Testis (tissue), 5 donors: ENCODE measurements at places on chromosomes 6 and 20.

DNA sequence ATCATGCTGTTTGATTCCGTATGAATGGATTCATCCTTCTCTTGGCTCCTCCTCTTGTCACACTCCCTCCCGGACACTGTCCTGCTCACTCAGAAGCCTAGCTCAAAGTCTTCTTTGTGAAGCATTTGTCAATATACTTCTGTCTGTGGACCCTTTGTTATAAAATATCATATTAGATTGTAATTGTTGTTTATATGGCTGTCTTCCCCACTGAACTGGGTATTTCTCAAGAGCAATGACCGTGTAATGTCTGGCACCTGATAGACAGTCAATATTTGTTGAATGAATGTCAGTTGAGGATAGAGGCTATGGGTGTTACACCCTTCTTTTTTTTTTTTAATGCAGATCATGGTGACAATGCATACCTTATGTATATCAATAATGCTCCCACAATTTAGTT is 335.3 kb downstream of the SOX4 start:
- no peak for DNase-seq

GRCh38 chr6:42229506-42230119 is 12.0 kb upstream of the MRPS10 start:
- no peak for DNase-seq

DNA sequence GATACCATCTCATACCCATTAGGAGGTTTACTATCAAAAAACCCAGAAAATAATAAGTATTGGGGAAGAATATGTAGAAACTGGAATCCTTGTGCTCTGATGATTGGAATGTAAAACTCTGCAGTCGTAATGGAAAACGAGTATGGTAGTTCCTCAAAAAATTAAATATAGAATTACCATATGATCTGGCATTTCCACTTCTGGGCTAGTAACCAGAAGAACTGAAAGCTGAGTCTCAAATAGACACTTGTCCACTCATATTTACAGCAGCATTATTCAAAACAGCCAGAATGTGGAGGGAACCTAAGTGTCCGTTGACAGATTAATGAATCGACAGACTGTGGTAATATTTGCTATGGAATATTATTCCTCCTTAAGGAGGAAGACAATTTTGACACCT is 44.3 kb downstream of the FOXC1 start:
- no peak for DNase-seq

GRCh38 chr6:7073821-7074525 is 33.8 kb upstream of the RREB1 start:
- peak; percentile 70 for DNase-seq

GRCh38 chr20:33576432-33577125 is 85.5 kb upstream of the C20orf144 start:
- no peak for DNase-seq

DNA sequence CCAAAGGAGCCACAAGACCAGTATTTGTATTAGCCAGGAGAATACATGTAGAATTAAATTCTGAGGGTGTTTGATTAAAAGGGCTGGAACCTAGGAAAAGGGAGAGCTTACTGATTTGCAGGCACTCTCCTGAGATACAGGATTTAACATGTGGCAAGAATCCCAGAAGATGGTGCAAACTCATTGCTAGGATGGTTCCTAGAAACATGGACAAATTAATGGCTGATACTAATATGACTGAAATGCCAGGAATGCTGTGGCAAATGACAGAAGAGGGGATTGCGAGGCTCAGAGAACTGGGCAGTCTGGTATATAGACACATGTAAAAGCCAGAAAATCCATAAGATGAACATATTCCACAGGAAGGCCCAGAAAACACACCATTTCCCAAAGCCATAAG is 118.1 kb downstream of the RWDD2A start:
- no peak for DNase-seq

DNA sequence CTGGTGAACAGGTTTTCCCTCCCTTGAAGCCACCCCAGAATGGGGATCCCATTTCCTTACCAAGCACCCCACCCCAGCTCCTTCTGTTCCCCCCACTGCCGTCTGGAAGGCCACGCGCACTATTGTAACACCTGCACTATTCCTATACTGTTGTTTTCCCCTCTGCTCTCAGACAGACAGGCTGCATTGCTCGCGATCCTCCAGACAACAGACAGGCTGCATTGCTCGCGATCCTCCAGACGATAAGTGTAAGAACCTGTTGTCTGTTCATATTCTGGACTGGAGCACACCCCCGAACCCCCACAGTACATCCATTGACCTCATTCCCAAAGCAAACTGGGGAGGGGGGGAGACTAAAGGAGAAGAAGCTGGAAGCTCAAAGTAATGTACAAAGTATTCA is 72.7 kb downstream of the LY86 start:
- no peak for DNase-seq

DNA sequence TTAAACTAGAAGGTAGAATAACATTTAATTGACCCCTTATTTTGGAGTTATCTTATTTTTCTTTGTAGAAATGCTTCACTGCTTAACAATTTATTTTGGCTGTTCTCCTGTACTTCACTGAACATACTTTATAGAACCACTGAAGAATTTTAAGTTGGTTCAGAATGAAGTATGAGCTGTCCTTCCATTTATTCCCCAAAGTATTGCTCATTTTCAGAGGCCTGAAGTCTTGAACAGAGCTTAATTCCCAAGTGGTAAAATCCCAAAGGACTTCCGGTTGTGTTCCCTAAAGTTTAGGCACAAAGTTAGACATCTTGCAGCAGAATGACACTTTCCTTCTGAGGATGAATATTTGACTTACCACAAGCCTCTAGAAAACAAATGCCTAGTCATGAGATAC is 233.3 kb downstream of the TINAG start:
- DNase-seq, result no peak

DNA sequence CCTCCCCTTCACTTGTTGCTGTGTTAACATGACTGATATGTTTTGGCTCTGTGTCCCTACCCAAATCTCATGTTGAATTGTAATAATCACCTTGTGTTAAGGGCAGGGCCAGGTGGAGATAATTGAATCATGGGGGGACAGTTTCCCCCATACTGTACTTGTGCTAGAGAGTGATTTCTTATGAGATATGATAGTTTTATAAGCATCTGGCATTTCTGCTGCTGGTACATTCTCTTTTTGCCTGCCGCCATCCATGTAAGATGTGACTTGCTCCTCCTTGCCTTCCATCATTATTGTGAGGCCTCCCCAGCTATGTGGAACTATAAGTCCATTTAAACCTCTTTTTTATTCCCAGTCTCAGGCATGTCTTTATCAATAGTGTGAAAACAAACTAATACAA is 185.0 kb downstream of the TBX18 start:
- no peak for DNase-seq

GRCh38 chr6:97316978-97317377 is 34.0 kb upstream of the MMS22L start:
- DNase-seq, result no peak

DNA sequence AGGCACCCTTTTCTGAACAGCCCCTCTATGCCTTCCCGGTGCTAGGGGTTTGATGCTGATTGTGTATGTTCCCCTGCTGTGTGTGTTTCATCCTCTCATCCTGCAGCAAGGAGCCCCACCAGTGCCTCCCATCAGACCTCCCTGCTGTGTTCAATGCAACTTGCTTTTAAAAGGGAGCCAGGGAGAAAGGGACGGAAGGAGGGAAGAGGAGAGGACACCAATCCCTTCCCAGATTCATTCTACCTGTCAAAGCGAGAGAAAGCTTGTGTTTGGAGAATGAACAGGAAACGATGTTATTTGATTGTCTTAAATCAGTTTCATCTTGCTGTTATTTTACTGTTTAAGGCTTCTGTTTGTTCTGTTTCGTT is 259.2 kb downstream of the ADGB start:
- no peak for DNase-seq

GRCh38 chr6:26031151-26031594 is 56.1 kb upstream of the HFE start:
- DNase-seq, result no peak

- DNase-seq, result no peak
Observed at GRCh38 chr6:141598487-141598886, 534.2 kb upstream of the GJE1 start.

GRCh38 chr20:3447321-3447720 is 23.5 kb upstream of the ATRN start:
- no peak for DNase-seq

DNA sequence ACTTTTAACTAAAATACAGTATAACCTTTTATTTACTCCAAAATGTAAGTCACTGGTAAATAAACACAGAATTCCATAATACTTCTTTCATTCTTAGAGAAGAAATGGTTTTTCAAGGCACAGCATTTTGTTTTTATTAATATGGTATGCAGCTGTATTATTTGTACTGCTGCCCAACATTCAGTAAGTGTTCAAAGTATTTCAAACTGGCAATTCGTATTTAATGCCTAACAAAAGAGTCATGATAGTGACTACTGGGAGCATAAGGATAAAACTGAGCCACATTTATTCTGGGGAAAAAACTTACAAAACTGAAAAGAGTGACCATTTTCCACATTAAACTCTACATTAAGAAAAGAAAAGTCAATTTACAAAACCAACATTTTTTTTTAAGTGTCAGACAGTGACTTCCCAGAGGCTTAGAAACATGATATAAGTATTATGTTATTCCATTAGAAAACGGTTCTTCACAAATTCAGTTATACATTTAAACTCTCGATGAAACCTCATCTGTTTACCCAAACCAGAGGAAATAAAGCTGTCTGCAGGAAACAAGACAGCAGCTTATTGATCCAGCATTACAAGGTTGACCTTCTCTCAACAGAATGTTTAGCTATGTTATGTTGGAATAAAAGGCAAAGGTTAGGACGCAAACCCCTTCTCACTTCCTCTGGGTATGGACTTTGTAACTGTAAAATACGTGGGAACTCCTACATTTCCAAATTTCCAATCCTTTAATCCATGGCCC is 24.3 kb downstream of the EPB41L2 start:
- DNase-seq, result no peak

GRCh38 chr6:138400326-138400725 is 3.7 kb upstream of the HEBP2 start:
- no peak for DNase-seq

DNA sequence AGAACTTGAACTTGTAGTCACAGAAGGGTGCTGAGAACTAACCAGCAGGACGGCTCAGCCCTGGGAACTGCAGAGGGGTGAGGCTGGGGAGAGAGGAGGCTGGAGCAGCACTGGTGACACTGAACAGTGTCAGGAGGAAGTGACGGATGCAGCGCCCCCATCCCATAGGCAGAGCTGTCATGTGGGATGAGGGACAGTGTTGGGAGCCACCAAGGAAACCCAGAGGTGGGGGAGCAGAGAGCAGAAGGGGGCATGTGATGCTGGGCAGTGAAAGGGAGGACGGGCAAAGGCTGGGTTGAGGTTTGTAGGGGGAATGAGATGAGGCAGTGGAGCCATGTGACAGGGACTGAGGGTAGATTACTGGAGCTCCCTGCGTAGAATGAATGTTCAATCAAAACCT is 2.1 kb downstream of the HLA-DPB1 start:
- DNase-seq, result no peak

DNA sequence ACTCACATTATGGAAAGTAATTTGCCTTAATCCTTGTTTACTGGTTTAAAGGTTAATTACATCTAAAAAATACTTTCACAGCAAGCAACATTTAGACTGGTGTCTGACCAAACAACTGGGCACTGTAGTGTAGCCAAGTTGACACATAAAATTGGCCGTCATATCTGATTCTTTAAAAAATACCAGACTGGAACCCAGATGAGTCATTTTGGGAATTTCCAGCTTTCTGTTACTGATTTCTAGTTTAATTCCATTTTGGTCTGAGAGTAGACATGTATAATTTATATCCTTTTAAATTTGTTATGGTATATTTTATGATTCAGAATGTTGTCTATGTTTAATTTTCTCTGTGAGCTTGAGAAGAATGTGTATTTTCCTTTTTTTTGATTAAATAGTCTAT is 44.1 kb downstream of the SCP2D1 start:
- no peak for DNase-seq

GRCh38 chr6:106997392-106998158 is 23.0 kb upstream of the CD24 start:
- DNase-seq, result peak; percentile 75

- no peak for DNase-seq
Observed at GRCh38 chr20:34896086-34896621, 19.7 kb downstream of the ACSS2 start.

- DNase-seq, result no peak
Observed at GRCh38 chr6:11637266-11637665, 99.7 kb downstream of the TMEM170B start.

- no peak for DNase-seq
Observed at GRCh38 chr6:11815231-11815630, 36.6 kb upstream of the ADTRP start.

DNA sequence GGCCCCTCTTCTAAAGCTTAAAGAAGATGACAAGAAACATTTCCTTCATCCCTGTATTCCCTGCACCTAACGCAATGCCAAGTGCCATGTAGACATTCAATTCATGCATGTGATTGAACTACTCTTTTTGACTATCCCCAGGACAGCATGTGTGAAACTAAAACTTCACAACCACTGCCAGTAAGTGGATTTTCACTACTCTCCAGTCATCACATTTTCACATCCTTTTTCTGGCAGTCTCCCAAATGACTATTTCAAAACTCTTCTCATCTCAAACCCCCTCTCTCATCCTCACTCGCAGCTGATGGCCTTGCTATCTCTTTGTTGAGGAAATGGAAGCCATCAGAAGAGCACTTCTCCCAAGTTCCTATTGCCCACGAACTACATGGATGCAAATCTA is 122.6 kb downstream of the OPRM1 start:
- no peak for DNase-seq

- DNase-seq, result no peak
Observed at GRCh38 chr6:6626187-6626586, 37.7 kb downstream of the LY86 start.

GRCh38 chr20:57475388-57476083 is 49.4 kb downstream of the CTCFL start:
- no peak for DNase-seq

DNA sequence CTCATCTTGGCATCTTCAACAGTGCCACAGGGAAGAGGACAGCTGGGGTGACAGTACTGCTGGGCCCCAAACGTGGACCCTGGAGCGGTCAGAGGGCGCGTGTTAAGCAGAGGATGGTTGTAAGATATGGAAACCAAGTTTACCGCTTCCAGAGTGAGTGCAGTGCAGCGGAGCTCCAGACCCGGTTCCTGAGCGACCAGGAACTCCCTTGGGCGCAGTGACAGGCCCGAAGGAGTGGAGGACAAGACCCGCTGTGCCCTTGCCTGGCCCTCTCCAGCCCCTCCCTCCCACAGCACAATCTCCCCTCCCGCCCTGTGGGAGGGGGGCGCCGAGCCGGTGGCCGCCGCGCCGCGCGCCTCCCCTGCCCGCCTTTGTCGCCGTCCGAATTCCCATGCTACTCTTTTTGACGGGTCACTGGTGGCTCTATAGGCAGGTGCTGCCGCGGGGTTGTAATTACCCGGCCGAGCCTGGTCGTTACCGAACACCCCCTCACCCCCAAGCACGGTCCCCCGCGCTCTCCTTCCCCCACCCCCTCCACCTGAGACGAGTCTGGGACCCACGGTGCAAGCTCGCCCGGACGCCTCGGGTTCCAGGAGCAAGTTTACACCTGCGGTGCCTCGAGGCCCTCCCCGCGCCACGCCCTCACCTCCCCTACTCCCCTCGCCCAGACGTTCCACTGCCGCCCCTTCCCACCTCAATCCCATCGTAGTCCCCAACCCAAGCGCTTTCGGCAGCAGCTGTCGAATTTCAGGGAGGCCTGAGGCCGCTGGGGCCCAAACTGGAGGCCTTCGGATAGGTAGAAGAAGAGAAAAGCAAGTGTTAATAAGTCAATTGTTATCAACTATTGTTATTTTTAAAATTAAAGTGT is 3.9 kb downstream of the NR2E1 start:
- DNase-seq, result no peak

- no peak for DNase-seq
Observed at GRCh38 chr6:20837189-20837588, 302.9 kb downstream of the CDKAL1 start.

- DNase-seq, result no peak
Observed at GRCh38 chr6:54134935-54135334, 23.7 kb downstream of the MLIP start.
